ENCODE measurements at places on chromosomes 4 and X.
A peak's percentile ranks its signal among the peaks of the same experiment; 100 is the strongest.

- H3K4me1 ChIP-seq = no peaks in the 10 kb centered on the region
- no peaks in the 10 kb centered on the region for H3K27me3 ChIP-seq
- no peak overlapping the region for H3K4me3 ChIP-seq
- no peak overlapping the region for H3K27ac ChIP-seq
- H3K36me3 ChIP-seq = no peaks in the 10 kb centered on the region
- no peak for DNase-seq
These were observed 212.9 kb downstream of the PDHA2 start for GRCh38 chr4:96052827-96053226.

GRCh38 chrX:97847885-97848679 lies 964.4 kb downstream of the RPA4 start:
- no peak overlapping the region for H3K4me3 ChIP-seq
- no peak for DNase-seq
- H3K27me3 ChIP-seq = peaks cover 6% of the 10 kb centered on the region
- no peaks in the 10 kb centered on the region for H3K4me1 ChIP-seq
- H3K27ac ChIP-seq = no peak overlapping the region
- H3K36me3 ChIP-seq = no peaks in the 10 kb centered on the region

GRCh38 chr4:122500852-122501501 lies 44.5 kb upstream of the IL2 start:
- H3K27ac ChIP-seq = no peak overlapping the region
- H3K4me3 ChIP-seq = no peak overlapping the region
- no peak for DNase-seq

GRCh38 chr4:80751200-80751599 lies 279.3 kb upstream of the BMP3 start:
- H3K4me3 ChIP-seq = no peak overlapping the region
- no peaks in the 10 kb centered on the region for H3K27me3 ChIP-seq
- DNase-seq = no peak

- H3K4me1 ChIP-seq = no peaks in the 10 kb centered on the region
- no peaks in the 10 kb centered on the region for H3K27me3 ChIP-seq
- H3K36me3 ChIP-seq = no peaks in the 10 kb centered on the region
- DNase-seq = no peak
- H3K4me3 ChIP-seq = no peak overlapping the region
These were observed 2329.9 kb downstream of the ARAP2 start for GRCh38 chr4:33914386-33914785.

- H3K27me3 ChIP-seq = peaks cover 4% of the 10 kb centered on the region
- H3K4me3 ChIP-seq = peak overlapping the region; percentile 65
These were observed 2.2 kb upstream of the PCDH18 start for GRCh38 chr4:137534516-137534915.

DNA sequence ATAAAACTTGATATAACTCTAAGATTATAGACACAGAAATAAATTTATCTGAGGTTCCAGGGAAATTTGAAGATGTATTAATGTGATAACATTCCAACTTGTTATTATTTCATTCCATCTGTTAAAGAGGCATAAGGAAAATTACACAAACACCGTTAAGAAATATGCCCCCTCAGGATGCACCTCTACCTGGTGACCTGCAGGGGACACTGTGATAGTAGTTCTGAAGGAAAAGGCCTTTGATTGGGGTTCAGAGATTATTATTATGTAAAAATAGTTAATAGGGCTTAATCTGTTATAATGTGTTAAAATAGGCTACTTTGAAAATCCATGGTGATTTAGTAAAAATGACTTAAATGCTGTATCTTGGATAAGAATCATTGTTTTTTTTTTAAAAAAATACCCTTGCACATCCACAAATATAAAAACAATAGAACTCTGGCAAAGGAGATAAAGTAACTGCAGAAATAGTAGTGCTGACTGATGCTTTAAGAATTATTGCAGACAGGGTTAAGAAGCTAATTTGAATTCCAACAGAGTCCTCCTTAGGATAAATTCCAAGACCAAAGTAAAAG lies 6.1 kb upstream of the ABRAXAS1 start:
- H3K27me3 ChIP-seq = no peaks in the 10 kb centered on the region
- no peaks in the 10 kb centered on the region for H3K4me1 ChIP-seq
- H3K36me3 ChIP-seq = no peaks in the 10 kb centered on the region
- DNase-seq = no peak

DNA sequence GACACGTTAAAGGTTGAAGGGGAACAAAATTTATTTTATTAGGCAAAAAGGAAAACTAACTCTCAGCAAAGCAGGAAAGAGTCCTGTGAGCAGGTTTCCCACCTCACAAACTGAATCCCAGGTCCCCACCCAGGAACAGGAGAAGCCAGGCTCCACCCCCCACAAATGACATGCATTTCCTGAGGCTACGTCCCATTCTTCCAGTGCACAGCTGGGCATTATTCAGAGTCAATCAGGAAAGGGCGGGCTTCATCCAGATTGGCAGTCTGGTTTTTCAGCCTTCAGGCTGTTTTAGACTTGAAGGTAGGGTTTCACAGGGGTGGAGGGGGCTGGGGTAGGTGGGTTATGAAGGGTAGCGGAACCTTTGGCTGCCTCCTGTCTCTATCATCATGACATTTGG lies 11.9 kb upstream of the ASIC5 start:
- DNase-seq = no peak
- H3K27ac ChIP-seq = no peak overlapping the region
- H3K36me3 ChIP-seq = no peaks in the 10 kb centered on the region
- H3K4me1 ChIP-seq = no peaks in the 10 kb centered on the region
